Fibroblast of mammary gland (primary cell): ENCODE measurements at places on chromosomes 11 and 22.

- DNase-seq: no peak
Measured at GRCh38 chr11:60349990-60350389, 22.9 kb downstream of the MS4A6E start.

- DNase-seq: no peak
Measured at GRCh38 chr11:17564687-17565042, 17.6 kb downstream of the OTOG start.

- DNase-seq: no peak
Measured at GRCh38 chr11:19199771-19200170, 2.0 kb downstream of the CSRP3 start.

DNA sequence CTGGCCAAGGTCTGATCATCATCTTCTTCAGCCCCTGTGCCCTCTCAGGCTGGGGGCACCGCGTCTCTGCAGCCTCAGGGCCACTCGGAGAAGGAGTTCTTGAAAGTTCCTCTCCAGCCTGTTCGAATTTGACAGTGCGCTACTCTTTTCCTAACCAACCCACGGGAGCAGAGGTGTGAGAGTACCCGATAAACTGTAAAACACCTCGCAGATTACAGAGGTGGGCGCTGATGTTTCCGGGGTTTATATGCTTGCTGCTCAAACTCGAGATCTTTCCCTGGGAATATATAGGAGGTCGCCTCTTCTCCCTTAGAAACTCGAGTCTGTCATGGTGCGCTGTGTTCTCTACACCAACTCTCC is 515 bp downstream of the CTR9 start:
- no peak for DNase-seq

GRCh38 chr22:37485395-37486223 is 575 bp downstream of the MFNG start:
- no peak for DNase-seq

- no peak for DNase-seq
Measured at GRCh38 chr11:98495601-98496000, 525.1 kb upstream of the CNTN5 start.

DNA sequence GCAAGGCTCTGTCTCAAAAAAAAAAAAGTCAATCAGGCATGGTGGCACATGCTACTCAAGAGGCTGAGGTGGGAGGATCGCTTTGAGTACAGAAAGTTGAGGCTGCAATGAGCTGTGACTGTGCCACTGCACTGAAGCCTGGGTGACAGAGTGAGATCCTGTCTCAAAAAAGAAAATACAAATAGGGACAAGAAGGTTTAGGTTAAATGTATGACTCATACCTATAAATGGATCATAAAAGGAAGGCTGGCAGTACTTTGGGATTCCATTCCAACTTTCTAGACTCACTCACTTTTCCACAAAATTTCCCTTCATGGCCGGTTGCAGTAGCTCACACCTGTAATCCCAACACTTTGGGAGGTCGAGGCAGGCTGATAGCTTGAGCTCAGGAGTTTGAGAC is 25.6 kb upstream of the OSBP start:
- DNase-seq: peak; percentile 15

DNA sequence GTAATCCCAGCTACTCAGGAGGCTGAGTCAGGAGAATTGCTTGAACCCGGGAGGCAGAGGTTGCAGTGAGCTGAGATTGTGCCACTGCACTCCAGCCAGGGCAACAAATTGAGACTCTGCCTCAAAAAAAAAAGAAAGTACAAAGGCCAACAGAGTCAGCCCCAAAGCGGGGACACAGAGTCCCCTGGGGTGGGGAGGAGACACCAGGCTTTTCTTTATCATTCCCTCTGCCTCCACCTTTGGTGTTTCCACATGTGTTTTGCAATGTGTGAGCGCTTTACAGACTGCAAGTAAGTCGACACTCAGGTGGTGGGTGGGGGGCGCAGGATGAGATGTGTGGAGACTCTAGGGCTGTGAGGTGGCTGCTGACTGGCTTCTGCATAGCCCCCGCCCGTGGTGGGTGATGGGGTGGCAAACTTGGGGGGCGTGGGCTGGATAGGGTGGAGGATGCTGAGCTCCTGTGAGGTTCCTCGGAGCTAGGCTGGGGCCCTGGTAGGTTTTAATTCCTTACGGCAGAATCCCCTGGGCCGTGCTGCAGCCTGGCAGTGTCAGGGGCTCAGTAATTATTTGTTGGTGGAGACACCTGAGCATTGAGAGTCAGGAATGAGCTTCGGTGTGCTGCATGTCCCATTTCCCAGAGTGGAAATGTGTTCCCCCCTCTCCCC is 177.2 kb downstream of the CTTN start:
- DNase-seq: no peak

- DNase-seq: no peak
Measured at GRCh38 chr11:282630-283360, 4.6 kb downstream of the NLRP6 start.

- peak; percentile 91 for DNase-seq
Measured at GRCh38 chr11:94193288-94193687, 64.6 kb downstream of the PANX1 start.

- no peak for DNase-seq
Measured at GRCh38 chr22:45422237-45422983, 8.9 kb downstream of the RIBC2 start.

DNA sequence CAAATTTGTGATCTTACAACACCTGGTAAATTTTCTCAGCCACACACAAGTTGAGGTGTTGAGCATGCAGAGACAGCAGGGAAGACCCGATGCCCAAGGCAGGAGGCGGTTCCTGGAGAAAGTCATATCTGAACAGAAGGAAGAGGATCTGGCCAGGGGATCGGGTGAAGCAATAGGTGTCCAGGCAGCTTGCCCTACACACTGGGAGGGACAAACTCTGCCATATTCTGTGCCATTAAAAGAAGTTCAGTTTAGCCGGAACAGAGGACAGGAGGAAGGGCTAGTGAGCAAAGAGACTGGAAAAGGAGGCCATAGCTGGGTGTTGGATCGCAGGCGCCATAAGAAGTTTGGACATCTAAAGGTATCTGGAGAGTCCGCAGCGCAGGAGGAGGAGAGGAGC is 76.5 kb downstream of the TMPRSS5 start:
- no peak for DNase-seq

DNA sequence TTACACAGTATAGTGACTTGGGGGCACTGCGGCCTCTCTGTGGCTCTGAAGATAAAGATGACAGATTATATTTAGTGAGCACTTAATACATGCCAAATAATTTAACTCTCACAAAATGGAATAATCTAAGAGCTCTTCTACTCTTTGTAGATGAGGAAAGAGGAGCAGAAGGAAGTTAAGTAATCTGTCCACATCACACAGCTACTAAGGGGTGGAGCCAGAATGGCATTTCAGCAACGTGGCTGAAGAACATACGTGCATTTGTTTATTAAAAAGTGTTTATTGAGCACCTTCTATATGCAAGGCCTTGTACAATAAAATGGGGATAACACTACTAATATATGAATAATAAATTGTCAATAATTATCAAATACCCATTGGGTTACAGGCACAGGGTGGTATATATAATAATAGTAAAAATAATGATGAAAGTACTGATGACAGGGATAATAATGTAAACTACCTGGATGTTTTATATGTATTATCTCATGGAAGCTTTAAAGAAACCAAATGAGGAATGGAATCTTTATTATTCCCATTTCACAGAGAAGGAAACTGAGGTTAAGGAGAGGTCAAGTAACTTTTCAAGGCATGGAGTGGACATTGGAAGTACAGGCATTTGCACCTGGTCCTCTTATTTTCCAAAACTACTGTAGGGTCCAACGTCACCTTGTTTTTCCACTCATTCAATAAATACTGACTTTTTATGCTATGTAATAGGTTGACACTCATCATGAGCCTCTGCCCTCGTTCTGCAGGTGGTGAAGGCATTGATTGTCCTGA is 38.0 kb upstream of the IL17RA start:
- DNase-seq: no peak
